ENCODE measurements at places on chromosomes 13 and 19. TPM values are rescaled to one million over a fixed set of nuclear protein-coding genes. Genes with fewer than 3 reads are reported as not detected.
A peak's percentile ranks its signal among the peaks of the same experiment; 100 is the strongest.

DNA sequence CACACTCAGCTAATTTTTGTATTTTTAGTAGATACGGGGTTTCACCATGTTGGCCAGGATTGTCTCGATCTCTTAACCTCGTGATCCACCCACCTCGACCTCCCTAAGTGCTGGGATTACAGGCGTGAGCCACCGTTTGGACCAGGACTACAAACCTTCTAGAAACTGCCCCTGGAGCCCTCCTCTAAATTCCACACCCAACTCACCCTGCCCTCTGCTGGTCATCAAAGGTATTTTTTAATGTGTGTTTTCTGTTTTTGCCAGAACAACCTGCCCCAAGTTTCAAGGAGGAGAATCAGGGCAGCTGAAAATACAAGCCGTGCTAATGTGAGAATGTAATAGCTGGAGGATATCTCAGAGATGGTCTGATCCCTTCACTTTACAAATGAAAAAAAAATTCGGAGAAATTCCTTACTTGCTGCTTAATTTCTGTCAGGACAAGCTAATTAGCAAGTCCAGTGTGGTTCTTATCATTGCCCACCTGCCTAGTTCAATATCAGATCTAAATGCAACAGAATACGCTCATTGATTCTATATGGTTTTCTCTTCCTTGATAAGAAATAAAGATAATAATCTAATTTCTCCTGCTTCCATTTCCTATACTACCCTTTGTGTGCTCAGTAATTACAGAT lies 4.1 kb downstream of the ATP8A2 start:
- DNase-seq, result peak; percentile 61

NOSIP gene
- total RNA-seq, result 75.1 TPM

GRCh38 chr19:36488846-36489117 lies 579 bp downstream of the ZNF566 start:
- DNase-seq, result no peak

DNA sequence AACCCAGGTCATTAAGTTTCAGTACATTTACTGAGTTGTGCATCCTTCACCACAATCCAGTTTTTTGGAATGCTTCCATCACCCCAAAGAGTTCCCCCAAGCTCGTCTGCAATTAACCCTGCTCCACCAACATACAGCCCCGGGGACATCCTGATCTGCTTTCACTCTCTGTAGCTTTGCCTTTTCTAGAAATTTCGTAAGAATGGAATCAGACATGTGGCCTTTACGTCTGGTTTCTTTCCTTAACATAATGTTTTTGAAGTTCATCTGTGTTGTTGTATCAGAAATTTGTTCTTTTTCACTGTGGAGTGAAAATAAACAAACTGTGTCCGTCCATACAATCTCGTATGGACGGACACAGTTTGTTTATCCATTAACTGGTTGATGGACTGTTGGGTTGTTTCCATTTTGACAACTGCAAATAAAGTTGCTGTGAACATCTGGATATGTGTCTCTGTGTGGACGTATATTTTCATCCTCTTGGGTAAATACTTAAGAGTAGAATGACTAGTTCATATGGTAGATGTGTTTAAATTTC lies 2.9 kb downstream of the KLHL26 start:
- no peak for DNase-seq

OR4F17 gene
- total RNA-seq, result not detected

LRRC8E gene
- 4.8 TPM for total RNA-seq

GRCh38 chr13:107185889-107186288 lies 618.0 kb upstream of the ARGLU1 start:
- no peak for DNase-seq

SAMD1 gene
- total RNA-seq, result 108 TPM

DNA sequence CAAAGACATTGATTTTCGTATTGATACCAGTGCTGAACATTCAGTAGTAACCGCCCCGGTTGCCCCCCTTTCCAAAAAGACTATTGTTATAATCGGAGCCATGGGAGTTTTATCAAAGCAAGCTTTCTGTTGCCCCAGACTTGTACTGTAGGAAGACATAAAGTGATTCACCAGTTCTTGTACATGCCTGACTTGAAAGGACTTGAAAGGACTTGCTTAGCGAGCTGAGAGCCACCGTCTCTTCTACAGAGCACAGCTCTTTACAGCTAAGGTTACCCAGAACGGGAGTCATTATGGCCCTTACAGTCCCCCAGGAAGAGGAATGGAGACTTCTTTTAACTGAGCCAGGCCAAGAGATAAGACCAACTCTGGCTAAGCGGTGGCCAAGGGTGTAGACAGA lies 5.1 kb downstream of the ZNF816 start:
- no peak for DNase-seq

DNA sequence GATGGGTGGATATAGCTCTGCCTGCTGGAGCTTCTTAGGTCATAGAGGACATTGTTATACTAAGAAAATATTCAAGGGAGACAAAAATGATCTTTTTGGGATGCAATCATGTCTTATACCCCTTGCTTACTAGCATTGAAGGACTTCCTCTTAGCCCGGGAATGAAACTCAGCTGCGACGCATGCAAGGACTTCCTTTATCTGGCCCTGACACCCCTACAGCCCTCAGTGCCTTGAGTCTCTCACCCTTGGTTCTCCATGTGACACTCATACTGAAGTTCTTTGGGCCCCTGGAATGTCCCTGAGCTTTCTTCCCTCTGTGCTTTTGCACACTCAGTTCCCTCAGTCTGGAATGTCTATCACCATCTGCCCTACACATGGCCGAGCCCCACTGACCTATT lies 72.5 kb upstream of the MTIF3 start:
- no peak for DNase-seq

DNA sequence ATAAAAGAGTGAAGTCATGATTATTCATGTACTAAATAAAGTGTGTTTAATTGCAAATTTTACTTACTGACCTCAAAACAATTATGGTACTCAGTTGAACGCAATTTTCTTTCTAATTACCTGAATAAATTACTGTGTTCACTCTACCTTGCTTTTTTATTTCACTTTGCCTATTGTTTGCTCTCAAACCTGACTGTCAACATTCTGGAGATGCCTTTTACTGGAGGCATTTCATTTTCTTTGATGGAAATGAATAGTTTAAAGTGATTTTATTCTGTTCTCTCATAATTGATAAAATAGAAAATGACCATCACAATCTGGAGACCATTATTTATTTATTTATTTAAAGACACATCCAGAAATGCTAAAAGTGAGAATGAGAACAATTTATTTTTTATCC lies 811.5 kb upstream of the ATXN8OS start:
- DNase-seq, result no peak

DNA sequence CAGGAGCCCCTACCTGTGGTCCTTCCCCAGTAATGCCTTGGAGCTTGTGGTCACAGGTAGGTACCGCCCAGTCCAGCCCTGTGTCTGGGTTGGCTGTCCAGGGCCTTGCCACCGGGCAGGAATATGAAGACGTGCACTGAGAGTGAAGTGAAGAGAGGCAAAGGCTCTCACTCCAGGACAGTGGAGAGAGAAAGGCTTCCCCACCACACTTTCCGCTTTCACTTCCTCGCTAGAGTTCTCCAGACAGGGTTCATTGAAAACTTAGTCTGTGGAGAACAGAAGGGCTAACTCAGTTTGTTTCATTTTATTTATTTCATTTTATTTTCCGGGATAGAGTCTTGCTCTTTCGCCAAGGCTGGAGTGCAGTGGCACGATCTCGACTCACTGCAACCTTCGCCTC lies 14.2 kb downstream of the FCAR start:
- DNase-seq, result no peak

HCN2 gene
- total RNA-seq, result 4.1 TPM

DACH1 gene
- not detected for total RNA-seq

DNA sequence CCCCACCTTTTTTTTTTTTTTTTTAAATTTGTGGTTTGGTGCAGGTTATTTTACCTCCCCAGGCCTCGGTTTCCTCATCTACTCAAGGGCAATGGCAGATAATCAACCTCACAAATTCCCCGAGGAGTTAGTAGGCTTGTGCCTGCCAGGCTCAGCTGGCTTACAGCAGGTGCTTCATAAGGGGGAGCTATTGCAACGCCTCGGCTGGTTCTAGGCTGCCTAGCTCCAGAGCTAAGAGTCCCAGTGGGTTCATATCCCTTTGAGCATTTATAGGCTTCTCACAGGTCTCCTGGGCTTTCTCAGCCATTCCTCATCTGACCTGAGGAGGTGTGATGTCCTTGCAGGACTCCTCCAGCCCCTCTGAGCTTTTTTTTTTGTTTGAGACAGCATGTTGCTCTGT lies 10.6 kb downstream of the BCKDHA start:
- DNase-seq, result peak; percentile 45

DNA sequence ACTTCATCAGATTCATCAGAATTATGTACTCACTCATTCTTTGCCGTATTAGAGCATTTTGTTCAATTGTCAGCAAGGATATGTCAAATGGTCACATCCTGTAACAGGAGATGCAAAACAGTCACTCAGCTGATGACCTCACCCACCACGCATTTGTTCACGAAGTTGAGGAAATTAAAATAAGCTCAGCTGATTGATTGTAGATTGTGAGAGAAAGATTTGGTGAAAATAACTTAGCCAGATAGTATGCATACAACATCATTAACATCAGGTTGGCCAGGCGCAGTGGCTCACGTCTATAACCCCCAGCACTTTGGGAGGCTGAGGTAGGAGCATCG lies 22.6 kb upstream of the CDC16 start:
- DNase-seq, result no peak

DNA sequence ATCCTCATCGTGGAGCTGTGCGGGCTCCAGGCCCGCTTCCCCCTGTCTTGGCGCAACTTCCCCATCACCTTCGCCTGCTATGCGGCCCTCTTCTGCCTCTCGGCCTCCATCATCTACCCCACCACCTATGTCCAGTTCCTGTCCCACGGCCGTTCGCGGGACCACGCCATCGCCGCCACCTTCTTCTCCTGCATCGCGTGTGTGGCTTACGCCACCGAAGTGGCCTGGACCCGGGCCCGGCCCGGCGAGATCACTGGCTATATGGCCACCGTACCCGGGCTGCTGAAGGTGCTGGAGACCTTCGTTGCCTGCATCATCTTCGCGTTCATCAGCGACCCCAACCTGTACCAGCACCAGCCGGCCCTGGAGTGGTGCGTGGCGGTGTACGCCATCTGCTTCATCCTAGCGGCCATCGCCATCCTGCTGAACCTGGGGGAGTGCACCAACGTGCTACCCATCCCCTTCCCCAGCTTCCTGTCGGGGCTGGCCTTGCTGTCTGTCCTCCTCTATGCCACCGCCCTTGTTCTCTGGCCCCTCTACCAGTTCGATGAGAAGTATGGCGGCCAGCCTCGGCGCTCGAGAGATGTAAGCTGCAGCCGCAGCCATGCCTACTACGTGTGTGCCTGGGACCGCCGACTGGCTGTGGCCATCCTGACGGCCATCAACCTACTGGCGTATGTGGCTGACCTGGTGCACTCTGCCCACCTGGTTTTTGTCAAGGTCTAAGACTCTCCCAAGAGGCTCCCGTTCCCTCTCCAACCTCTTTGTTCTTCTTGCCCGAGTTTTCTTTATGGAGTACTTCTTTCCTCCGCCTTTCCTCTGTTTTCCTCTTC lies 6.3 kb downstream of the MYADM start:
- no peak for DNase-seq

All from H9 (cell line).